ENCODE measurements at places on chromosomes 2 and 18.

GRCh38 chr2:111100765-111101162 is 19.9 kb upstream of the BCL2L11 start:
- no peak for DNase-seq

GRCh38 chr2:24507549-24507948 is 16.5 kb downstream of the NCOA1 start:
- no peak for DNase-seq

DNA sequence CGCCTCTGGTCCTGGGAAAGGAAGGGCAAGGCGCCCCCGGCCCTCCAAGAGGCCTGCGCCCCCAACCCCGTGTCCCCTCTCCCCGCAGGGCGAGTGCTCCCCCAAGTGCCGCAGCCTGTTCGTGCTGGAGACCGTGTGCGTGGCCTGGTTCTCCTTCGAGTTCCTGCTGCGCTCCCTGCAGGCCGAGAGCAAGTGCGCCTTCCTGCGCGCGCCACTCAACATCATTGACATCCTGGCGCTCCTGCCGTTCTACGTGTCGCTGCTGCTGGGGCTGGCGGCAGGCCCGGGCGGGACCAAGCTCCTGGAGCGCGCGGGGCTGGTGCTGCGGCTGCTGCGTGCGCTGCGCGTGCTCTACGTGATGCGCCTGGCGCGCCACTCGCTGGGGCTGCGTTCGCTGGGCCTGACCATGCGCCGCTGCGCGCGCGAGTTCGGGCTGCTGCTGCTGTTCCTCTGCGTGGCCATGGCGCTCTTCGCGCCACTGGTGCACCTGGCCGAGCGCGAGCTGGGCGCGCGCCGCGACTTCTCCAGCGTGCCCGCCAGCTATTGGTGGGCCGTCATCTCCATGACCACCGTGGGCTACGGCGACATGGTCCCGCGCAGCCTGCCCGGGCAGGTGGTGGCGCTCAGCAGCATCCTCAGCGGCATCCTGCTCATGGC is 52.4 kb downstream of the SLC66A2 start:
- peak; percentile 36 for DNase-seq

- DNase-seq: no peak
Observed at GRCh38 chr2:11810237-11810977, 64.0 kb downstream of the LPIN1 start.

DNA sequence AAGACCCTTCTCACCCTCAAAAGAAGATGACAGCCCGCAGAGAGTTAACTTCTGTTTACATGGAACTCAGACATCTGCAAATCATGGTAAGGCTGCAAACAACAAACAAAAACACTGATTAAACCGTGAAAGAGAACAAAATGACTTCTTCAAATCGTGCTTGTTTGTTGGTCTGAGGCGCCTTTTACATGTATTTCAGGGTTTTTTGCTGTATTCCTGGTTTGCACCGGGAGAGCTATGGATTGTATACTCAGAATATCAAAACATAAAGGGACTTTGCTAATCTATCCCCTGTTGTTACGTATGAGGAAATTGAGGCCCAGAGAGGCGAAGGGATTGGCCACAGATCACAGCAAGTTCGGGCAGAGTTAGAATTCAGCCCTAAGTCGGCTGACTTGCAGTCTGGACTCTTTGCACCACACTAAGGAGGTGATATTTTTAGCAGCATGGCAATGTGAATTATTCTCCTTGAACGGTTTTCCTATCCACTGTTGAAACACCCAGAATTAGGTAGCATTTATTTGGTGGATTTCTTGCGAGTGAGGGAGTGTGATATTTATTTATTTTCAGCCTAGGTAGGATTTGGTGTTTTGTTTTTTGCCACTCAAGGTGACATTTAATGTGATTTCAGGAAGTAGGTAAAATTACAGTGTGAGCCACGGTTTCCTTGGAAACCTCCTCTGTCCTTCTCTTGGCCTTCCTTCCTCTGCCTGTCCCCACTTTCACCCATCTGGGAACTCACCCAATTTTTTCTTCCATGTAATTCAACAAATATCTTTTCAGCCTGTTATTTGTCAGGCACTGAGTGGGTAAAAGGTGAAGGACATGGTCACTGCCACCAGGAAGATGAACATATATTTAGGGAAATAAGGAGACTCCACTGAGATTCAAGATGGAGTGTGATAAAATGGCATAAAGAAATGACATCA is 980 bp upstream of the PDE6D start:
- peak; percentile 46 for DNase-seq

DNA sequence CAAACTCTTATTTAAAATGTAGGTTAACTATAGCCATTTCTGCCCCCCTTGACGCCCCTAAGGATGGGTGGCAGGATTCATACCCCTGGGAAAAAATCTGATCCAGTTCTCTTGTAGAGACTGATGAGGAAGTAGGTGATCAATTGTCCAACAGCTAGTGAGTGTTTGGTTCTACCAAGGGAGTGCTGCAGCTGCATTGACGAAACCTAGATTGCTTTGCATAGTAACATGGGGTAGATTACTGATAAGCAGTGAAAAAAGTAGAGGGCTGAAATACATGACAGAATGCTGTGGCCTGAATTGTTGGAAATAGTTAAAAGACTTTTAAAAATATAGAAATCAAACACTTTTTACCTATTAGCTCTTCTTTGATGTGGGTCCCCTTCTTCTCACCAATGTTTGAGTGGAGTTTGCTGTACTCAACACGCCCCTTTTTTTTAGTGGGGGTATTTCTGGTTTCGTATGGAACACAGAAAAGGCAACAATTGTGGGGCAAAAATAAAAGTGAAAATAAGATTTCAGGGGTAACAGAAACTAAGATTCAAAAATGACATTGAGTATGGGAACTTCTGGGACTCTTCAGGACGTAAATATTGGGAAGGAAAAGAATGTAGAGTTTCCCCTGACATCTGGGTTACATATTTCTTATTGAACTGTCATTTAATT is 66.2 kb downstream of the MAIP1 start:
- no peak for DNase-seq

DNA sequence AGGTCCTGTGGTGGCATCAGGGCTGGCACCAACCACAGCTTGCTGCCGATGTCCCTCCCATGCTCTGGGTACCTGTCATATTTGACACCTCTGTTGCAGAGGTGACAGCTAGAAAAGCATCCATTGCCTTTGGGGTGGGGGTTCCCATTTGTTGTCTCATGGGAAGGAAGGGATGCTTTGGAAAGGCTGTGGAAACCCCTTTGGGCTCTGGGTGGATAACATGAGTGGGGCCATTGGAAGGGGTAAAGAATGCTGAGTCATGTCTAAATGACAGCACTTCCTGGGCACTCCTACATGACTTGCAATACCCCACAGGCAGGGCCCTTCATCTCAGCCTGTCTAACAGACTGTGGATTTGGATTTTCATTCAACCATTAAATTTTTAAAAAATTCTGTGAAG is 27.8 kb downstream of the CTIF start:
- DNase-seq: no peak

- DNase-seq: no peak
Observed at GRCh38 chr2:160397530-160397865, 96.1 kb downstream of the RBMS1 start.

DNA sequence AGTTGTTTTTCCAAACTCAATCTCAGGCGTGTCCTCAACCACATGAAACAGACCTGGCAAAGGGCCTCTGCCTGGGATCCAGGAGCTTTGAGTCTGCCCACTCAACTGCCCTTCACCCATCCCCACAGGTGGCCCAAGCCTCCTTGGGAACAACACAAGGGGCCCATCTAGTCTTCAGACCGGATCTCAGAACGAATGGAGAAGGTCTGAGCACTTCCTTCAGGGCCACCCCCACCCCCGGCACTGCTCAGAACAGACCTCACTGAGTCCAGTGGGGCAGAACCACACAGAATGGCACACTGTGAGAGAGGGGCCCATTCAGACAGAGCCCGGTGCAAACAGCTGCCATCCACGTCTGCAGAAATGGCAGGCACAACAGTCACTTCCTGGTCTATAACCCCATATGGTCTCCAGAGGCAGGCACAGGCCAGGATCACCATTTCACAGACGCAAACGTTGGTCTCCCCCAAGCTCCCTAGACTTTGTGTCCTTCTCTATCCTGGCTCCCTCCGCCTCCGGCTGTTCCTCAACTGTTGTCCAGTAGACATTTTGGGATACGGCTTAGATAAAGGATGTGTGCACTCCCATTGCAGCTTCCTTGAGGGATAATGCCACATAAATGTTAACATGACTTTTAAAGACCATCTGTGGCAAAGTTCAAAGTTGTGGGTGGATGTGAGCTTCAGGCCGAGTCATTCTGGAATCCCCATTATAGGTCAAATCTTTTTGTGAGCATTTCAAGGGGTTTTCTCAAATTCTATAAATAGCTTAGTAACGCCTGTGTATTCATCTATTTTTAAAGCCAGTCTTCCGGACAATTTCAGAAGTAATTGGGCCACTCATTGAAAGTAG is 149.7 kb downstream of the SMAD7 start:
- DNase-seq: peak; percentile 38

GRCh38 chr2:148021059-148021861 is at the start of gene MBD5:
Gene MBD5, plus strand, starts transcription at chr2:148021091.
- DNase-seq: no peak

DNA sequence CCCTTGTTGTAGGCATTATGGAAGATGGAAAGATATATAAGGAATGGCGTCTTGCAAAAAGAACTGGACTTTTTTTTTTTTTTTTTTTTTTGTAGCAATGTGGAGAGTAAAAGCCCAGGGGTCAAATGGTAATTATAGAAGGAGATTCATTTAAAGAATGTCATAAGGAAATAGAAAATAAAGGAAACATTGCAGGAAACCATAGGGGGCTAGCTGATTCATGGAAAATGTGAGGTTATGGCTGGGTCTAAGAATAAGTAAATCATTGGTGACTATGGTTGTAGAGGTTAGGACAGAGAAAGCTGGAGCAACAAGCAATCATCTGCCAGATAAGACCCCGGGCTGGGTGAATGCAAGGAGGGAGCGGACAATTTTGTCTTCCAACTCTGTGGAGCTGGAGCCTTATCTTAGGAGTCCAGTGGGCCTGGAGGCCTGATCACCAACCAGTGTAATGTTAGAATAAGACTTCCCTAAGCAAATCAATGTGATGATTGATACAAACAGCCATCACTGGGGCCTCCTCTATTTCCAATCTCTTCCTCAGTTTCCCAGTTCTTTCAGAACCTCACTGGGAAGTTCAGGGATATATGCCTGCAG is 201.2 kb upstream of the TNP1 start:
- DNase-seq: no peak

DNA sequence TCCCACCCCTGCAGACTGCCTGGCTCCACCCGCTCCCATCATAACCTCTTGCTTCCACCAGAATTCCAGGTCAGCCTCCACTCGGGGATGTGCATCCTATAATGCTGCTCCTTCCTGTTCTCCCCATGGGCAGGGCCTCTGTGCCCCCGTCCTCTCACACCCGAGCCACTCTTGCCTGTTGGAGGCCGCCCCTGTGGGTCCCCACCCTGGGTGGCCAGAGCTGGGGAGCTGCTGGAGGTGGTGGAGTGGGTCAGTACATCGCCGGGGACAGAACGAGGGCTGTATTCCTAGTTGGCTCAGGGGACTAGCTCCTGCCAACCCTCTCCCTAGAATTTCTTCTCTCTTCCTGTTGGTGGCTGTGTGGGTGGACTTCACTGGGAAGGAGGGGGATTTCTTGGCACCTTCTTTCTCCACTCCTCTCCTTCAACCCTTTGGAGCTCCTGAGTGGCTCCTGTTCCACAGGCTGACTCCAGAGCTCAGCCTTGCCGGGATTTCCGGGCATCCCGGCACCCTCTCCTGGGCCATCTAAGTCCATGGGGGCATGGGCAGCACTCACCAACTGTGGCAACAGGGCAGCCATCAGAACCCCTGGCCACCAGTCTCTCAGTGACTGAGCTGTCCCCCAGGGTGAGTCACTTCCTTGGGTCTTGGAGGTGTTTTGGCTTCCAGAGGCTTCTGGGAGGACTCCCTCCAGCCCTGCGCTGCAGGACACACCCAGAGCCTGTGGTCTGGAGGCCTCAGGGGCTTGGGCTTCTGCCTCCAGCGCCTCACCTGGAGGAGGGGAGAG is 88.2 kb upstream of the MCFD2 start:
- DNase-seq: no peak

- DNase-seq: no peak
Observed at GRCh38 chr18:79680100-79680879, 687 bp downstream of the CTDP1 start.

DNA sequence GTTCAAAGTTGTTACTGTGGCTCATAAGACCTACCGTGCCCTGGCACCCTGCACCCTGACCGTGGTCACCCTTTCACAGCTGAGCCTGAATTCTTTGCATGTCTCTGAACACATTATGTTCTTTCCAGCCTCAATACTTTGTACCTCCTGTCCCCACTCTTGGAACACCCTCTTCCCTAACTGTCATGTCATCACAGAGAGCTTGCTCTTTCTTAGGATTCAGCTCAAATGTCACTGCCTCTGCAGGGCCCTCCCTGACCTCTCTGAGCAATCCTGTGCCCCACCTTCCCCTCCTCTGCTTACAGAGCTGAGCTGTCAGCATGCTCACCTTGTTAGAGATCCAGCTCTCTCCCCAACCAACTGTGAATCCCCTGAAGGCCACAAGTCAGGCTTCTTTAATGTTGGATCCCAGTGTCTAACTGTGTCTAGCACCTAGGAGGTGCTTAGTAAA is 15.0 kb downstream of the PRKAG3 start:
- DNase-seq: no peak

DNA sequence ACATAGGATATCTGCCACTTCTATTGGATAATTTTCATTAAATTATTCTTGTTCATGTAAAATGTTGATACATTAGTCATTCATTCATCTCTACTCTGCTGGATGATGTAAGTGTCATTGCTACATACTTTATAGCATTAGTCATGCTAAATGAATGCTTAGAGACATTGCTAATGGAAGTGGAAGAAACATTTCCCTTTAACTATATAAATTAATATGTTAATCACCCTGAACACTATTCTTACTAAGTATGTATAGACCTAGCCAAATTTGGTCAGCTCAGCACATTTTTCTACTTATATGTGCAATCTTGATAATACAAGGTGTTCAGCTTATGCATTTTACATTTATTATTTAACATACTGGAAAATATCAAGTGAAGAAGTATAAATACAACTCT is 160.2 kb downstream of the DPP4 start:
- DNase-seq: no peak

- DNase-seq: no peak
Observed at GRCh38 chr2:239587841-239588240, 187.0 kb upstream of the HDAC4 start.

GRCh38 chr18:40415821-40416220 is 1539.2 kb upstream of the PIK3C3 start:
- no peak for DNase-seq

GRCh38 chr18:8754995-8755960 is 49.9 kb downstream of the MTCL1 start:
- no peak for DNase-seq

Measured in right forelimb (tissue), 1 donor.